ENCODE measurements at places on chromosomes 3 and 15.

DNA sequence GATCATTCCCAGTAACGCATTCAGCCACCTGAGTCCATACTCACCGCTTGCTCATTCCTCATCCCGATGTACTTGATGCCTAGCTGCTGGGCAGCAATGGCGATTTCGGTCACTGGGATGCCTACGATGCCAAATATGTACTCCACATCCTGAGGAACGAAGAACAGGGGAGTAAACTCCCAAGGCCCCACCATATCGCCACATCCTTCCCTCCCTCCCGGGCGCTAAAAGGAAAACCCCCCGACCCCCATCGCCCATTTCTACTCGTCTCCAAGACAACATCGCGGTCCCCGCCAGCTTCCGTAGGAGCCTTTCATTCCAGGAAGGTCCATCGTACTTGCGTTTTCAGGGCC lies 347 bp downstream of the HACL1 start:
- DNase-seq: no peak

- no peak for DNase-seq
Measured at GRCh38 chr15:74135041-74135565, 4.7 kb downstream of the ISLR2 start.

DNA sequence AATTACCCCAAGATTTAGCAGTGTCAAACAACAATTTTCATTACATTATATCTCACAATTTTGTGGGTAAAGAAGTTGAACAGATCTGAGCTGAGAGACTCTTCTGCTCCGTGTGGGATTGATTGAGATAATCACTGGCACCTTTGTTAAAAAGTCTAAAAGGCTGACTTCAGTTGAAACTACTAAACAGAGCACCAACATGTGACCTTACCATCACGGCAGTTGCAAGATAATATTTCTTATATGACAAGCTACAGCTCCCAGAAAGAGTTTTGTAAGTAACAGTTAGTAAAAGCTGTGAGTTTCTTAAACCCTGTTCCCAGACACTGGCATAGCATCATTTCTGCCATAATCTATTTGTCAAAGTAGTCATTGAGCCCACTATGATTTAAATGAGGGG lies 25.0 kb downstream of the CGGBP1 start:
- no peak for DNase-seq

DNA sequence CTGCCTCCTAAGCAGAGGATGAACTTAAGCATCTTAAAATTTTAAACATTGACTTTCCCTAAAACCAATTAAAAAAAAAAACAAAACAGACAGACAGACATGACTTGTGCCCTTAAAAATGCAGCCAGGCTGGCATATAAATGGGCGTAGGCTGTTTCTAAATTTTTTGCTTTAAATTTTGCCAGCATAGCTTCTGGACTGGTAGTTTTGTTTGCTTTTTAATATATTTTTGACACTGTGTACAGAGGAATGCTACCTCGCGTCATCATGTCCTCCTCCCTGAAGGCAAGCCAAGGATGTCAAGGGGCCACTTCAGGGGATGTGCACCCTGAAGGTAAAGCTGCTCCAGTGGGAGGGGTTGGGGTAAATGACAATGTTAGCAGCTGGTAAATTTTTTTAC lies 134.8 kb downstream of the PGPEP1L start:
- DNase-seq: no peak

GRCh38 chr3:143306407-143306806 lies 186.8 kb downstream of the CHST2 start:
- DNase-seq: no peak

DNA sequence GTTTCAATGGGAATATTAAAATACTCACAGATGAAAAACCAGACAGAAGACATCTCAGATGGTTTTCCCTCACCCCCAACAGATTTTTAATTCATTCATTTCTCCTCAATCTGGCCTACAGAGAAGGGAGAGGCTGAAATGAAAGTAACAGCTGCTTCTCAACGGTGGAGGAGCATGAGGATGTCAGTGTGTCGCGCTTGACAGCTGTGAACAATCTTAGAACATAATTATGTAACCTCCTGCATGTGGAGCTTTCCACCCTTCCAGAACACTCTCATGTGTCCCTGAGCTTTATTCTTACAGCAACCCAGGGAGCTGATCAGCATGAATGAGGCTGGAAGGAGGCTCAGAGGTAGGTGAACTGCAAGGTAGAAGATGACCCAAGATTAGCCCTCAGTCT lies 52.7 kb downstream of the MB21D2 start:
- no peak for DNase-seq

DNA sequence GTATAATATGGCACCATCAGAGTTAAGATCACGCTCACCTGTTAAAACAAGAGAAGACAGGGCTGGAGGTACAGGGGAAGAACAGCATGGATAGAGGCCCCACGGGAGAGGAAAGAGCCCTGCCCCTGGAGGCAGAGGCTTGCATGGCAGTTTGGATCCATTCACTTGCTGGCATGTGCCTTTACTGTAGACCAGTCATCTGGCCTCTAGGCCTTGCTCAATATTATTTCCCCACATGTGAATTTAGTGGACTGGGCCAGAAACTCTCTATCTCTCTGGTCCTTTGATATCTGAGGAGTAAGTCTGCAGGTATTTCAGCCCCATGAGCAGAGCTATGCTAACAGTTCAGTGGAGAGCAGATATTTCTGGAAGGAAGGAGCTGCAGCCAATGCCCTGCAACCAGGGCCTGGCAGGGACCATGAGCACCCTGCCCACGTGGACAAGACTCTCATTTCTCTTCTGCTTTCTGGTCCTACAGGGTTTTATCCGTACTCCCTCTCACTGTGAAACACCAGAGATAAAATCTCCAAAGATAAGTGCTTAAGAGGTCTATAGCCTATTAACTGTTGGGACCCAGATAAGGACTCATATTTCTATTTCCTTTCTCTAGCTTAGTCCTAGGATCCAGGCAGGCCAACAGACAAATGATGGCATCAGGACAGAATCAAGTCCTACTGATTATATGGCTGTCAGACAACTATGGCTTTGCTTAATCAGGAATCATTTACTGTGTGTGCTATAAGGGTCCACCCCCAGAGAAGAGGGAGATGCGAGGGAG lies 65.0 kb downstream of the CLDN11 start:
- DNase-seq: no peak

- peak; percentile 1 for DNase-seq
Measured at GRCh38 chr15:94231723-94232468, 535 bp downstream of the MCTP2 start.

DNA sequence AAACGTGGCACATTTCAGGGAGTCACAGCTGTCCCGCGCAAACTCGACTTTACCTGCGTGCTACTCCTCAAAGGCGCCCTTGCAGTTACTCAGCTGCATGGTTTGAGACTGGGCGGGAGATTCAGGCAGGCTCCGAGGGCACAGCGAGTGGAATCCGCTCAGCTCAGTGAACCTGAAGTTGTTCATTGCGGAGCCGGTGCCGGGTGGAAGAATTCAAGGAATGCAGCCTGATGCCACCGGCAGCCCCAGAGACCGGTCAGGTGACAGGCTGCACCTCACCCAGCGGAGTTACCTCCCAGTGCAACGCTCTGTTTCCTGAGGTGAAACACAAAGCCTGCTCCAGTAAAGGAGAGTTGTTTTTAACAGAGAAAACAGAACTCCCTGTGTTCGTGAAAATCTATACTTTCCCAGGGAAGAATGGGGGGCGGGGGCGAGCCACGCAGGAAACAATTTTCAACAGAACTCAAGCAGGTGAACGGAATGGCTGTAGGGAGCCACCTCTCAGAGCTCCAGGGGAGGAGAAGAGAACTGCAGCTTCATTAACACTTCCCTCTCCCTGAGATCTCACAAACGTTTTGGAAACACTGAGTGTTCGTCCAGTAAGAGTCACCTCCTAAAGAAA lies 3.8 kb downstream of the VEPH1 start:
- DNase-seq: peak; percentile 16

GRCh38 chr3:140595295-140595694 lies 82.6 kb upstream of the TRIM42 start:
- no peak for DNase-seq

- no peak for DNase-seq
Measured at GRCh38 chr3:137219801-137220445, 262.1 kb downstream of the IL20RB start.

DNA sequence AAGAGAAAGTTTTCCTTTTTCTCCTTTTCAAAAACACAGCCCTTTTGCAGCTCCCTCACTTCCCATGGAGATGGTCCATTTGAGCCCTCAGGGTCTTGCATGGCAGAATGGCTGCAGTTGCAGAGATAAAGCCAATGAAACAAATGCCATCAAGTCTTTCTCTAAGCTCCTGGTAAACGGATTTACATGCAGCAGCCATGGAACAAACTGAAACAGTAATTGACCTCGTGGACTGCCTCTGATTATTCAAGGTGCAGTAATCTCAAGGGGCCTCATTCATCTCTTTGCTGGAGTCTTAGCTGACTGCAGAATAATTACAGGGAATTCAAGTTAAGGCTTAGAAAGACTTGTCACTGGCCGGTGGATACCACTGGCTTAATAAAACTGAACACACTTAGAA lies 125.1 kb downstream of the SQOR start:
- no peak for DNase-seq

GRCh38 chr3:50162034-50162883 lies 7.1 kb downstream of the SEMA3F start:
- no peak for DNase-seq

DNA sequence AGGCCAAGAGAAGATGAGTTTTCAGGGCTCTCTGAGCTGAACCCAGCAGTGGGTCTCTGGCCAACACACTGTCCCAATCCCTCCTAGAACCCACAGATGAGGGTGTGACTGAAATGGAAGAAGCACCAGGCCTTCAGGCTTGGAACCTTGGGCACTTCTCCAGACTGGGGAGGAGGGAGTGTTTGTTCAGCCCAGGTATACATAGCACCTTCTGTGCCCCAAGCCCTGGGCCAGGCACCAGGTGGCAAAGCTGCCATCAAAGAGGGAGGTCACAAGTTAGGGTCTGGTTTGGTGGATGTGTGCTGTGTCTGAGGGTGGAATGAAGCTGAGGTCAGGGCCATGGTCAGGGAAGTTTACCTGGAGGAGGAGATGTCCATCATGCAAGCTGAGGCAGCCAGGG lies 15.8 kb upstream of the RHO start:
- no peak for DNase-seq

GRCh38 chr3:156602424-156602823 lies 47.5 kb upstream of the SSR3 start:
- DNase-seq: no peak

GRCh38 chr15:90131848-90132247 lies 29.6 kb upstream of the IDH2 start:
- DNase-seq: no peak

GRCh38 chr3:30667280-30667651 lies 60.9 kb downstream of the TGFBR2 start:
- no peak for DNase-seq

- no peak for DNase-seq
Measured at GRCh38 chr3:131772269-131773026, 262.4 kb downstream of the CPNE4 start.

DNA sequence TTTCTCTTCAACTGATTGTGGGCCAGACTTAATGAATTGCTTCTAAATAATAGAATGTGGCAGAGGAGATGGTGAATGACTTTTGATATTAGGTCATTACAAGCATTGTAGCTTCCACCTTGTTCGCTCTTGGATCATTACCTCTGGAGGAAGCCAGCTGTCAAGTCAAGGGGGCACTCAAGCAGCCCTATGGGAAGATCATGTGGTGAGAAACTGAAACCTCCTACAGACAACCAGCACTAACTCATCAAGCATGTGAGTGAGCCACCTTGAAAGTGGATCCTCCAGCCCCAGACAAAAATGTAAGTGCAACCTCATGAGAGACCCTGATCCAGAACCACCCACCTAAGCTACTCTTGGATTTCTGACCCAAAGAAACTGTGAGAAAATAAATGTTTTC lies 109.8 kb upstream of the TBC1D5 start:
- DNase-seq: no peak

DNA sequence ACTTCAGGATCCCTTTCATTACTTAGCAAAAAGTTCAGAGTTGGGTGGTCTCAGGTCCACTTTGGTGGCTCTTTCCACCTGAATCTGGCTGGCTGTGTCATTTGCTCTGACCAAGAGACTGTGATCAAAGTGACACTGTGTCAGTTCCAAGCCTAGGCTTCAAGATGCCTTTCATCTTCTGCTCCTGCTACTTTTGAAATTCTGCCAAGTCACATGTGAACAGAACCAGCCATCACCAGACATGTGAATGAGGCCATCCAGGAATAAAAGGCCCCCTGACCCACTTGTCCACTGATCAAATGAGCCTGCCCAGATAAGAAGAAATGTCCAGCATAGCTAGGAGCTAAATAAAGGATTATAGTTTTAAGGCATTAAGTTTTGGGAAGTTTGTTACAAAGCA lies 132.2 kb downstream of the OSBPL10 start:
- no peak for DNase-seq

DNA sequence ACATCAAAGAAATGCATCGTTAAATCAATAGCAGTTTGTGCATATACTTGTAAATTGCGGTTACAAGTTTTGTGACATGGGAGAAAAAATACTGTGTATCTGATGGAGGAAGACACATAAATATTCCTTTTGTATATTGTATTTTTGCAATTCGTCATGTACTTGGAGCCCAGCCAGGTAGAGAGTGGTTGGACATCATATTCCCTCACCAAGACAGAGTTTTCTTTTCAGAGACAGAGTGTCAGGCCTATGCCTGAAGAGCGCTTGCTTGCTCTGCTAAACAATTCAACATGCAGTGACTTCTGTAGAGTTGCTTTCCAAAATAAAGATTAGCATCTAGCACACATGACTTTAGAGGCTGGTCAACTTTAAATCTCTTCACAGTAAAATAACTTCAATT lies 24.8 kb upstream of the MEIS2 start:
- DNase-seq: no peak

GRCh38 chr3:119033393-119034255 lies 1.0 kb downstream of the IGSF11 start:
- DNase-seq: no peak

GRCh38 chr3:191253089-191253799 lies 54.2 kb downstream of the OSTN start:
- no peak for DNase-seq

DNA sequence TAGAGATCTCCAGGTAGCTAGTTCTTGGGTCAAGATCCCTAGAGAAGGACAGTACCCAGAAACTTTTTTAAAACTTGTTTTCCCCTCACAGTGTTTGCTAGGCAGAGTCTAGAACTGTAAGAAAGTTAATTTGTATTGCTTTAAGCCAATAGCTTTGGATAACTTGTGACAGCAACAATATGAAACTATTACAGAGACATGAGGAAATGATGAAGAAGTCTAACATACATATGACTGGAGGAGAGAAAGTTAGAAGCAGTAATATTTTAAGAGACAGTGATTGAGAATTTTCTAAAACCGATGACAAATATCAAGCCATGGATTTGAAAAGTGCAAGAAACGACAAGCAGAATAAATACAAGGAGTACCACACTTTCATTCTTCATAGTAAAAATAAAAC lies 10.0 kb downstream of the HMG20A start:
- no peak for DNase-seq

- DNase-seq: no peak
Measured at GRCh38 chr15:101288905-101289513, 6.0 kb downstream of the SNRPA1 start.

GRCh38 chr3:142777927-142778326 lies 54.1 kb downstream of the TRPC1 start:
- no peak for DNase-seq

All from neural crest cell (in vitro differentiated cells).